ENCODE measurements at places on chromosomes 4 and X.
A peak's percentile ranks its signal among the peaks of the same experiment; 100 is the strongest.

DNA sequence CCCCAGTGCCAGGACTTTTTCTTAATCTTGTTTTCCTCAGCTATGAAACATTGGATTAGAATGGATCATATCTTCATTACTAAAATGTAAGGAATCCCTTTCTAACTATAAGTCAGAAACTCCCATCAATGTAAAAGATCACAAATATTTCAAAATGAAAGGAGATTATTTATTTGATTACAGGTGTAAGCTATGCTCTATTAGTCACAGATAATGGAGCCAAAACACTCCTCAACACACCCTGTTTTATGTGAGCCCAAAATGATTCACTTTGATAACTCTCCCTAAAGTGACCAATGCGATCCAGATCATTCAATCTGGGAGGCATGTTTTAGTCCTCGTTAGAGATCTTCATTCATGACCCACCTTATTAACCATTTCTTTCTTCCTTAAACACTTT is 566.7 kb upstream of the TENM3 start:
- DNase-seq = no peak

DNA sequence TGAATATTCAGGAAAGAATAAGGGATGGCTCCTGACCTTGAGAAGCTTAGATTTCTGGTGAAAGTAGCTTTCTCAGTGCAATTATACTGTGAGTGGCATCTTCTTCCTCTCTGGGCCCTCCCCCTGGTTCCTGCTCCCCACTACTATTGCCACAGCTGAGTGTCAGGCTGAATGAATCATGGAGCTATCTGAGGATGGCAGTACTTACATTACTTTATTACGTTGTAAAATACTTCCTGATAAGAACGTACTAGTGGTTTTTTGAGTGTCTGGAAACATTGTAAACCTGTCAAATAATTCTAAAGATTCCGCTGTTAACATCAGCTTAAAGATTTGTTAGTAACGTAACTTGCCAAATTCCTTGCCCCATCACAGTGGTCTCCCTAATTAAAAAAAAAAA is 36.2 kb downstream of the ARHGAP10 start:
- DNase-seq = peak; percentile 68

DNA sequence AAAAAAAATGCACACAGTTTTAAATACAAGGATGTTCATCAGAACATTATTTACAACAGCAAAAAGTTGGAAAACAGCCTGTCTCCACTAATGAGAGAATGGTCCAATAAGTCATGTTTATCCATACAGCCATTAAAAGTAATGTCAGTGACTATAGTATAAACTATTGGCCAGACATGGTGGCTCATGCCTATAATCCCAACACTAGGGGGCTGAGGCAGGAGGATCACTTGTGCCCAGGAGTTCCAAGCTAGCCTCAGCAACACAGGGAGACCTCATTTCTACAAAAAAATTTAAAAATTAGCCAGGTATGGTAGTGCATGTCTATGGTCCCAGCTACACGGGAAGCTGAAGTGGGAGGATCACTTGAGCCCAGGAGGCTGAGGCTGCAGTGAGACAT is 48.1 kb upstream of the IL13RA1 start:
- DNase-seq = no peak

- DNase-seq = no peak
Measured at GRCh38 chrX:115333446-115333845, 43.9 kb downstream of the LUZP4 start.

DNA sequence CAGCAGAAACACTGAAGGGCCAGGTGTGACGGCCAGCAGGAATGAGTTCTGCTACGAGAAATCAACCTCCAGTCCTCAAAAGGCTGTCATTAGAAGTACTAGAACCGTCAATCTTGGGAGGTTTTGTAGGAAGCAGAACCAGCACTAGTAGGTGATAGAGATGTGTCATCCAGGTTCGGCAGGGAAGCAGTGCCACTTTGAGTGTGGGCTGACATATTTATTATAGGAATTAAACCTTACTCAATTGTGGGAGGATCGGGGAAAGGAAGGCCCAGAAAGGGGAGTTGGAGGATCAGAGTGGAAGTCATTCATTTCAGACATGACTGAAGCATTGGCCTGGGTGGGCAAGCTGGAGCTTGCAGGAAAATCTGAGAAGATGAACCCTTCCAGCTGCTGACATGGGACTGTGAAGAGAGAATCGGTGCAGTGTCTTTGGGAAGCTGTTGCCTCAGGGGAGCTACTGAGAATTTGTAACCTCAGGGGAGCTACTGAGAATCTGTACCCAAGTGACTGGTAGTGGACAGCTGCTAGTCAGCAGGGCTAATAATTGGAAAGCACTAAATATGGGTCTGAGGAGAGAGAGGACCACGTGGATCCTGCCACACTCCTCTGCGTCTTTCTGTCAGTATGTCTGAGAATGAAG is 177.4 kb downstream of the SPRY1 start:
- DNase-seq = no peak

- no peak for DNase-seq
Measured at GRCh38 chrX:118961866-118962560, 12.4 kb upstream of the LONRF3 start.

DNA sequence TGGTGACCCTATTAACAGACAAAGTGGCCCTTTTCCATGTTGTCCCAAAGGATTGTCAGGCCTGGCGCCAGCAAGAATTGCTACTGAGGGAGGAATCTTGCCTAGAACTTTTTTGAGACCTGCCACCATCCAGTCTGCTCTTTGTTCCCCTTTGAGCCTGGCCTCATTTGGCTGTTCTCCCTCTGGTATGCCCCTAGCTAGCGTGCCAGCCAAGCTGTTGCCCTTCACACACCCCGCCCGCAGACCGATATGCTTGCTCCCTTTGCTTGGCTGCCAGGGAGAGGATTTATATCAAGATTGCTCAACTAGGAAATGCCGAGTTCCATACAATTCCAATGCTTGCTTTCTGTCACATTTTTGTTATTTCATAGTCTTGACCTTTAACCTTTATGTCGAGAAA is 24.4 kb downstream of the IGSF1 start:
- no peak for DNase-seq

DNA sequence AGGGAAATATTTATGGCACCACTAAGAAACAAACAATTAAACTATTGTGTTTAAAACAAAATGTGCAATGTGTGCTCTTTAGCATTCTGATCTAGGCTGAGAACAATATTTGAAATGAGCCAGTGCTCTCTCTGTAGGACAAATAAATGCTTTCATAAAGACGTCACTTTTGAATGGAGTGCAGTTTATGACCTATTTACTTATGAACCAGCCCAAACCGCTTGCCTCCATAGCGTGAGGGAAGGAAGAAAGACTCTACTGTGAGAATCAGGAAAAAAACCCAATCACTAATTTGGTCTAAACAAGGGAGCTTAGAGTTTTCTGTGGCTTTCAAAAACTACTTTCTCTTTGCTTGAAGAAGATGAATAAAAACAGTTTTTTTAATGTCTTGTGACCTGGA is 39.4 kb downstream of the SAT1 start:
- peak; percentile 12 for DNase-seq

DNA sequence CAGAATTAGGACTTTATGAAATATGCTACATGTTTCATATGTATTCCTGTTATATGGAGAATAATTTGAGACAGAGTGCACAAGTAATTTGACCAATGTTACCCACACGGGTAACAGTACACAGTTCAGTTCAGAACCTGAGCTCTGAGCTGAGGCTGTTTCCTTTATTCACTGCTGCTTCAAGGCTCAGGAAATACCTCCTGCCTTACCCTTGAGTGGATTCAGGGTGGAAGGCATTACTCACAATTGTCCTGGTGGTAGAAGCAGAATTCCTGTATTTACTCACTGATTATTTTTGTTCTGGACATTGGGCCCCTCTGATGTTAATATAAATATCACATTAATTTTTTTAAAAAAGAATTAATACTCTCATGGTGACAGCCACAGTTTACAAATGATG is 73.5 kb upstream of the CAMK2D start:
- DNase-seq = peak; percentile 43

GRCh38 chr4:142081025-142081424 is 444.6 kb downstream of the IL15 start:
- no peak for DNase-seq

GRCh38 chr4:54513204-54513603 is 144.6 kb upstream of the KIT start:
- peak; percentile 94 for DNase-seq

DNA sequence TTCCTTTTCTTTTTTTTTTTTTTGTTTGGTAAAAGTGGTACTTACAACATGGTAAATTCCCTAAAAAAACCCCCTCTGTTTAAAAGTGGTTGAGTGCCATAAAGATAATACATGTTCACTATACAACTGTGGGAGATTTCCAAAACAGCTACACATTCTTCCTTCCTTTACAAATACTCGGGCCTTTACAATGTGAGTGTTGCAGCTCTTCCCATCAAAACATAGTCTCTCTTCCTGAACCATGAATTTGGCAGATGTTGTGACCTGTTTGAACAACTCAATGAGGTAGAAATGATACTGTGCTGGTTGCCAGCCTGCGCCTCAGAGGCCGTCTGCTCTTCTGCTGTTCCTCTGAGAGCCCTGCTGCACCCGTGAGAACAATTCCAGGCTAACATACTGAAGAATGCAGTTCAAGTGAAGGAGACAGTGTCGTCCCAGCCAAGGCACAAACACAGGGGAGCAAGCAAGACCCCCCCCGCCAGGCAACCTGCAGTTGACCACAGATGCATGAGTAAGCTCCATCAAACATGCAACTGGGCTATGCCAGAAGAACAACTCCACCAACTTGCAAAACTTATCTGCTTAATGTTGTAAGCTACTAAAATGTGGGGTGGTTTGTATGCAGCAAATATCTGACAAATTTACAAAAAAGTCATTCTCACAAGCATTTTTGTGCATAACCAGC is 645.0 kb downstream of the PCDH7 start:
- DNase-seq = peak; percentile 10

- DNase-seq = no peak
Measured at GRCh38 chr4:29005838-29006237, 1714.3 kb upstream of the PCDH7 start.

GRCh38 chr4:138647433-138647832 is 368.1 kb upstream of the NOCT start:
- DNase-seq = no peak

GRCh38 chr4:915595-915994 is 16.5 kb downstream of the GAK start:
- peak; percentile 61 for DNase-seq

Measured in AG20443 (cell line).